ENCODE measurements at places on chromosomes 7 and 10. TPM values are rescaled to one million over a fixed set of nuclear protein-coding genes. Genes with fewer than 3 reads are reported as not detected.

HDAC9 gene
- 1.2 TPM for total RNA-seq

MYL7 gene
- total RNA-seq: not detected

OTUD1 gene
- 94.5 TPM for total RNA-seq

PGAM2 gene
- 1.8 TPM for total RNA-seq

NKX1-2 gene
- not detected for total RNA-seq

LRRTM3 gene
- total RNA-seq: not detected

TLX1 gene
- total RNA-seq: not detected

CACNA2D1 gene
- total RNA-seq: not detected

H2BK1 gene
- total RNA-seq: not detected

UCN3 gene
- not detected for total RNA-seq

NANOS1 gene
- total RNA-seq: 0.08 TPM

ACSM6 gene
- not detected for total RNA-seq

CALML3 gene
- total RNA-seq: not detected

Measured in CD4-positive, alpha-beta T cell (primary cell).